ENCODE measurements at places on chromosomes 13 and 19.
A peak's percentile ranks its signal among the peaks of the same experiment; 100 is the strongest.

DNA sequence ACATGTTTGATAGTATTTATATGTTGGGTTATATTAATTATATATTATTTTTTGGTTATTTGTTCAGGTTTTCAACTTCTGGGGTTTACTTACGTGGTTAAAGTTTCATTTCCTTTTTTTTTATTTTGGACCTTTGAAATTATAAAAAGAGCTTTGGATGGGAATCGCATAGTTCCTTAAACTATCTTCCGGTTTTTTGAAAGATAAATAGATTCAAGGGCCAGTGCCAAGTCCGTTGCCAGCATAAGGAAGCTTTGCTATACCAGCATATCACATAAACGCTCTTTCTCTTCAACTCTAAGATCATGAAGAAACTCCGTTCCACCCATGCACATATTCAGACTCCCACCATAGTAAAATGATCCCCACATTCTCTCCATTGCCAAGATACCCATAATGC lies 7.4 kb upstream of the OXGR1 start:
- DNase-seq: no peak

GRCh38 chr19:23394511-23394910 lies 760 bp downstream of the ZNF91 start:
- DNase-seq: peak; percentile 37

DNA sequence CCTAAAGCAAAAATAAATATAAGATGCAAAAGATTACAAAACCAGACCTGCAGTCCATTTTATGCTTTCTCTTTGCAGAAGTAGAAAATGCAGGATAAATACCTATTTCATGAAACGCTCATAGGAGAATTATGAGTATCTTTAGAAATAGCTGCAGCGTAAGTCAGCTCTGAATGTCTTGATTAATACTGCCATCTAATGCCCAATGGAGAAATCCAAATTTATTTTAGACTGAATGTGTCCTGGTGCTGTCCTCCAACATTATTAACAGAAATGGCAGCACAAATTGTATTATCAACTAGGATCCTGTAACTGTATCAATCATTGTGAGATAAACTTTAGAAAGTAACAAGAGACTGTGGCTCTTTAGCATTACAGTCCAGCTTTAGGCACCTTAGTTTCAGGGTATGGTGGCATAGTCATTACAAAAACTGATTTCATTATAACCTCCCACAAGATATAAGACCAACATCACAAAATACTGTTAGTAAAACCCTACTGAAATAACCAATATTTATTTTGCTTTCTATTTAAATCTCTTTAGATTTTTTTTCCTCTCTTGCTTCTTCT lies 162.1 kb upstream of the MIR17HG start:
- DNase-seq: no peak

GRCh38 chr19:56132316-56132822 lies 8.7 kb upstream of the ZNF444 start:
- no peak for DNase-seq

DNA sequence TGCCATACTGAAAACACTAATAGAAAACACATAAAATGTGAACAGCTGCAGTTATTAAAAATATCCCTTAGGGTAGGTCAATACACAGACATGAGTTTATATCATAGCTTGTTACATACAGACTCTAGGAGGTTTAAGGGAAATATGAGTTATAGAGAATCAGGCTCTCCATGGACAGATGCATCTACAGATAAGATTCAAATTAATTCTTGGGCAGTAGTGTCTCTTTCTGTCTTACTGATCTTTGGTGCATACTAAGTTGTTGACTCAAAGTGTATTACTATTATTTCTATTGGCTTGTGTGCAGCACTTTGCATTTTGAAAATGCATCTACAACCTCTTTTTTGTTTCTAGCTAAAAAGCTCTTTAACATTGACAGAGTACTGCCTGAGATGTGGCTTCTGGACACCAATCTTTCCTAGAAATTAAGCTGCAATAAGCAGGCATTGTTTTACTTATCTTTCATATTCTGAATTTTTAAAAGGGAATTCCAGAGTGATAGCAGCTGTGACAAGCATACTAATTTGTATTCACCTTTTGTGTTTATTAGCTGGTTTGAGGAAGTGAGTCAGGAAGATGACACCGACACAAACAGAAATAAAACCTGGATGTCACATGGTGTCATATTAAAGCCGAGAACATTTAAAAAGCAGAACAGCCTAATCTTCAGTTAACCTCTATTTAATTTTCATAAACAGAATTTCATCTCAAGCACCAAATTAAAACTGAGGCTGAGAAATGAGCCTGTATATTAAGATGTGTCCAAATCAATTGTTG lies 399.0 kb downstream of the PCDH9 start:
- DNase-seq: no peak

DNA sequence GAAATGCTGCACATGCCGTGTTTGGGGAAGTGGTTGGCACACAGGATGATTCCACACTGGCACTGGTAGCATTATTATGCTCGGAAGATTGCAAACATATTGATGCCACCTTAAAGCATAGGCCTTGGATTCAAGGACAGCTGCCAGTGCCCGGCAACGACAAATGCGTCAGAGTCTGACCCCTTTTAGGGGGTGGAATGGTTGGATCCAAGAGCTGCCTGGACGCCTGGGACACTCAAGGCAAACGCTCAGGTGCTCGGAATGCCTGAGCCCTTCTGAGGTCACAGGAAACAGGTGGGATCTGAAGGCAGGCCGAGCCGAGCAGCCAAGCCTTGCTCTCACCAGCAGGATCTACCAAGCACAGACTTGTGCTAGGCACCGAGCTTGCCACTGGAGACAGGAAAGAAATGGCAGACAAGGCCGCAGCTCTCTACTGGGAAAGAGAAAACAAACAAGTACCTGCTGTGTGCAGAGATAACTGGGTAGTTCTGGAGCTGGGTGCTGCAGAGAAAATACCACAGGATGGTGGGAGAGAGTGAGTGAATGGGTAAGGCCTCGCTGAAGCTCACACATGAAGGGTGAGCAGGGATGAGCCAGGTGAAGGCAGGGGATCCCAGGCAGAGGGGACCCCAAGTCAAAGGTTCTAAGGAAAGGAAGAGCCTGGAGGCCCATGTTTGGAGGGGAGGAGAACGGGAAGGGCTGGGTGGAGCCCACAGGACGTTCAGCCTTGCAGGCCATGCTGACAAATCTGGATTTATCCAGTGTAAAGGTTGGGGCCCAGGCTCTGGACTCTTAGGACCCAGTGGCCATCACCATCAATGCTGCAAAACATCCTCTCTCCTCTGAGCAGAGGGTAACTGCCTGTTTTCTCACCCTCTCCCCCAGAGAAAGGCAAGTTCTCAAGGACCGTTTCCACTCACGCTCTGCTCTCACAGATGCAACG lies 9.2 kb downstream of the RANBP3 start:
- DNase-seq: no peak

- no peak for DNase-seq
These were observed 60.7 kb upstream of the C1QTNF9B start for GRCh38 chr13:23957981-23958380.

DNA sequence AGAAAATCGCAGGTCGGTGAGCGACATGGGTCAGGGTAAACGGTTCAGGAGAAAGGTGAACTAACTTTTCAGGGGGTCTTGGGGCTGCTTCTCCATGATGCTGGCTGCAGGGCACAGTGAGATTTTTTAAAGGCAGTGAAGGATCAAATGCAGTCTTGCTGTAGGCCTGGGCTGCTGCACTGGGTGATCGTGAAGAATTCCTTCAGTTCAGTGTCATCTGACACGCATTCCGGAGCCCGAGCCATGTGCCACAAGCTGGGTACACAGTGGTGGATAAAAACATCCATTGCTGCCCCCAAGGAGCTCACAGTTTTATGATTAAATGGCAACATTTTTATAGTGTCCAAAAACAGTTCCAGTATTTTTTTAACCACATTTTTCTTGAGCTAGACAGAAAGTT lies 56.3 kb upstream of the GPR12 start:
- no peak for DNase-seq

- no peak for DNase-seq
These were observed 6.1 kb downstream of the KDM4B start for GRCh38 chr19:4974880-4975469.

DNA sequence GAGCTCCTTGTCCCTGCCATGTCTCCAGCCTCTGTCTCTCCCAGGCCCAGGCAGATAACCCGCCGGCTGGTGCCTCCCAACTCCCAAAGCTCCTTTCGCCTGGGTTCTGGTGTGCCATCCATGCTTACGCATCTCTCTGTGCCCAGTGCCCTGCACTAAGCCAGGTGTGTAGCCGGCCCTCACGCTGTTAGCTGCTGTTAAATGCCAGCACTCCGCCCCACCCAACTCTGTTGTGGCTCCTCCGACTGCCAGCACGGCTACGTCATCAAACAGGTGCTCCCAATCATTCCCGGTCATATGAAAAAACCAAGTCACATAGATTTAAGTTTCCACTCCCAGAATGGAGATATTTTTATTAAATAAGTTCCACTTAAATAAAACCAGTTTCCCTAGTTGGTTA lies 7.0 kb upstream of the HSPH1 start:
- DNase-seq: no peak

- no peak for DNase-seq
These were observed 75.6 kb downstream of the CDADC1 start for GRCh38 chr13:49323344-49323743.

- no peak for DNase-seq
These were observed 21.1 kb downstream of the CLEC17A start for GRCh38 chr19:14603990-14604387.

GRCh38 chr13:41895478-41895877 lies 65.4 kb downstream of the VWA8 start:
- no peak for DNase-seq

- DNase-seq: no peak
These were observed 3.8 kb downstream of the DMRTC2 start for GRCh38 chr19:41848666-41849065.

- no peak for DNase-seq
These were observed 55.9 kb upstream of the LATS2 start for GRCh38 chr13:21117104-21117809.
